Renal cortical epithelial cell (primary cell): ENCODE measurements at places on chromosomes 16 and 17.

DNA sequence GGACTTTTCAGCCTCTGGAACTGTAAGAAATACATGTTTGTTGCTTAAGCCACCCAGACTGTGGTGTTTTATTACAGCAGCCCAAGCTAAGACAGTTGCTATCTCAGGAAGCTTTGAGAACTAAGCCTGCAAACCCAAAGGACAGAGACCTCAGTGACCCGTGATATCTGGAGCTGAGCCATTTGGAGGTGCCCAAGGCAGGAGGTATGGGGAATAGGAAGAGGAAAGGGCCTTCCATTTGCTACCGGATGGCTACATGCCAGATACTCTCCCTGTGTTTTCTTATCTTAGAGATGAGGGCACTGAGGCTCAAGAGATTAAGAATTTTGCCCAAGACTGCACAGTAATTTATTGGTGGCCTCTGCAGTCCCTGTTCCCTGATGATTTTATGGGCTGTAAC is 622.1 kb upstream of the CDH5 start:
- no peak for DNase-seq

- no peak for DNase-seq
Observed at GRCh38 chr17:57016764-57017116, 38.8 kb downstream of the SCPEP1 start.

GRCh38 chr17:80036715-80037477 is 454 bp downstream of the CCDC40 start:
- no peak for DNase-seq

- no peak for DNase-seq
Observed at GRCh38 chr17:54666559-54666958, 234.1 kb upstream of the TOM1L1 start.

DNA sequence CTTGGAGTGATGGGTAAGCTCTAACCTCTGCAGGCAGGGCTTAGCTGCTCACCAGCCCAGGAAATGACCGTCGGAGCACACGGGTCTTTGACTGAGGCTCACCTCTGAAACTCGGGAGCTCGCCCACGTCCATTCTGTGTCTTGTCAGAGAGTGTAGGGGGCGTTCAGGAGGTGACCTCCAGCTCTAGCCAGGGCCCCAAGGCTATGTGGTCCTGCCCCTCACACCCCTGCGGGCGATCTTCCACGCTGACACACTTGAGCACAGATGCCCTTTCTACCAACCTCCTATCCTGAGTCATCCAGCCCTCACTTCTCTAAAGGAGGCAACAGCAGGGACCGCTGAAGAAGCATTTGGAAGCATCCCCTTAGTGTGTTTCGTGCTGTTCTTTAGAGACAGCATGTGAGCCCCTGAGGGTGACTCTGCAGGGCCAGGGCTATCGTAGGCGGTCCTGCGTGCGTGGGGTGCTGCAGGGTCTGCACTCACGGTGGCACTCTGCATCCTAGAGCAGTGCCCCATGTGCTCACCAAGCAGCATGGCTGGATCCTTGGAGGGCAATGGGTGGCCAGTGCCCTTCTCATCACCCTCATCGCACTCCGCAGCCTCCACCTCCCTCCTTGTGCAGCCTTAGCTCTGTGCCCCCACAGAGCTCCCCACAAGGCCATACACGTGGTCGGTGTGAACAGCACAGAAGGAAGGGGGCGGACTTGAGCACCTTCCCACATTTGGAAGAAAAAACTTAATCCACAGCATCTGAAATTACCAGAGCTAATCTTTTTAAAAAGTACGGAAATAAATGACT is 33.8 kb downstream of the SLC47A1 start:
- no peak for DNase-seq

DNA sequence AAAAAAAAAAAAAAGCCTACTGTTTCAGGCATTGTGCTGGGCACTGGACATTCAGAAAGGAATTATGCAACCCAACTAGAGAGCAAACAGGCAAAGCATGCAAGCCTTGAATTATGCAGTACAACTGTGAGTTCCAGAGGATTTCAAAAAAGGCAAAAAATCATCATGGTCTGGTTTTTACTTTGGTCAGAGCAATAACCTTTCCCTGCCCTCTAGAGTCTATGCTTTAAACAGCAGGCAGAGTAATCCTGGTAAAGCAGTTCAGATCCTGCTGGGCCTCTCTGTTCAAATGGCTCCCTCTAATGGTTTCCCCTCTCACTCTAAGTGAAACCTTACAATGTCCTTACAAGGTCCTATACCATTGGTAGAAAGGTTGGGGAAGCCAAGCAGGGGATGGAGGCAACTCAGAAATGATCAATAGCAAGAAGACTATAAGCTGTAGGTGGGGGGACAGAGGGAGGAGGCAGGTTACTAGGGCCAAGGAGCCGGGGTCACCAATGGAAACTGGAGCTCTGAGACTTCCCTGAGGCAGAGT is 4.6 kb upstream of the TAF15 start:
- DNase-seq = peak; percentile 92

GRCh38 chr17:73972056-73972455 is 231.4 kb upstream of the RPL38 start:
- no peak for DNase-seq

DNA sequence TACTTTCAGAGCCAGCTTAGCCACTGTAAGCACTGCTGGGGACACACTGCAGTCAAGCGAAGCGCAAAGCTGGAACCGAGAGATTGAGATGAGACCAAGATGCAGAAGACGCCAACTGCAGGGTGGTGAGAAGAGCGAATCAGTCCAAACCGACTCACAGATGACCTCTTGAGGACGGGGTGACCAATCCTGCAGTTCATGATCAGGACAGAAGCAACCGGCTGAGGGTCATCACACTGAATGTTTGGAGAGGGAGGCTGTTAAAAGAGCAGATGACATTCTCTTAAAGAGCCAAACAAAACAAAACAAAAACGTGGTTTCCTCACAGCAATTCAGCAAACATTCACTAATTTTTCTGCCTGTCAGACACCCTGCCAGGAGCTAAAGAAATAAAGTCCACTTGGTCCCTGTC is 8.5 kb downstream of the HASPIN start:
- no peak for DNase-seq
